ENCODE measurements at places on chromosomes 7 and 10.

- no peak for DNase-seq
Observed at GRCh38 chr10:99372546-99373271, 43.6 kb downstream of the CNNM1 start.

GRCh38 chr7:151126491-151127137 lies 40.3 kb downstream of the AGAP3 start:
- peak; percentile 77 for DNase-seq

GRCh38 chr10:14476641-14477407 lies 146.1 kb upstream of the FRMD4A start:
- DNase-seq, result no peak

DNA sequence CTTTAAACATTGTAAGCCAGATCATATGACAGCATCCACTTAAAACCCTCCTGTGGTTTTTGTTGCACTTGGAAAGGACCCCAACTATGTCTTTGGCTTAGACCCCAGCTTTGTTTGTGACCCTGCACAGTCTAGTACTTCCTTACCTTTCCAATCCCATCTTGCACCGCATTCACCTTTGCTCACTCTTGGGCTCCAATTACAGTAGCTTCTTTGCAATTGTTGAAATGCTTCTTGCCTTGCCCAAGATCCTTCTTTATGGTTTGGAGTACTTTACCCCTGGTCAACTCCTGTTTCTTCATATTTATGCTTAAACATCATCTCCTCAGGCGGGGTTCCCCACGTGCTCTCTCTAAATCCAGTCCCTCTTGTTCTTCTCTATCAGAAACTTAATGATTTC lies 162.6 kb downstream of the PTEN start:
- DNase-seq, result no peak

DNA sequence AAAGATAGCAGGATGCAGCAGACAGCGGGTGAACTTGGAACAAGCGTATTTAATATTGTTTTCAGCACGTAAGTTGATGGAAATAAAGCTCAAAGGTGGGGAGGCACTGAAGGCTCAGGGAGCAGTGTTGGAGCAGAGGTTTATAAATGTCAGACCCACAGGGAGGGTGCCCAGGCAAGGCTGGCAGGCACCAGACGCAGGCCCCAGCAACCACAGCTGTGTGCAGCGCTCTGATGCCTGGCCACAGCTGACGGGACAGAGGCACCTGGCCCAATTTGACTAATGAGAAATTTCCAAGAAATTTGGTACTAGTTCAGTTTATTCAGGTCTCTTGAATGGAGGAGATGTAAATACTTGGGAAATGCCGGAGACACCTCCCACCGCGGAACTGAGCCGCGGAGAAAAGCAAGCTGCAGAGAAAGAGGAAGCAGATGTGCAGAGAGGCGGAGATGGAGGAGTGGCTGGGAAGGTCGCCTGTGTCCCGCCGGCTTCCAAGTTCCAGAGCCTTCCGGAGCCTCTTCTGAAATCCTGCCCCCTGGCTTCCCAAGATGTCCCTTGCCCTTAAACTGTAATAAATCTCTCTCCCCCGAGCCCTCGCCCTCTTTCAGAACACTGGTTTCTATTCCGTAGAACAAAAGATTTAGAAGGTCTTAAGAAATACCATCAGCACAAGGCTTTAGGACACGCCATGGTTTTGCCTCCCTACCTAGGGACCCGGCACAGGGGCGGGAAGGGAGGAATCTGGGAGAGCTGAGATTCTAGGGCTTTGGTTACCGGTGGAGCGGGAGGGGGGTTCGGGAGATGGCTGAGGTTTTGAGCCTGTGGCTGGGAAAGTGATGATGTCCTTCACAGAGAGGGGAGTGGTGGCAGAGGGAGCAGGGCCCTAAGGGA lies 38.4 kb upstream of the PLXNA4 start:
- DNase-seq, result peak; percentile 82

- DNase-seq, result no peak
Observed at GRCh38 chr10:127194599-127194998, 1.8 kb downstream of the INSYN2A start.

DNA sequence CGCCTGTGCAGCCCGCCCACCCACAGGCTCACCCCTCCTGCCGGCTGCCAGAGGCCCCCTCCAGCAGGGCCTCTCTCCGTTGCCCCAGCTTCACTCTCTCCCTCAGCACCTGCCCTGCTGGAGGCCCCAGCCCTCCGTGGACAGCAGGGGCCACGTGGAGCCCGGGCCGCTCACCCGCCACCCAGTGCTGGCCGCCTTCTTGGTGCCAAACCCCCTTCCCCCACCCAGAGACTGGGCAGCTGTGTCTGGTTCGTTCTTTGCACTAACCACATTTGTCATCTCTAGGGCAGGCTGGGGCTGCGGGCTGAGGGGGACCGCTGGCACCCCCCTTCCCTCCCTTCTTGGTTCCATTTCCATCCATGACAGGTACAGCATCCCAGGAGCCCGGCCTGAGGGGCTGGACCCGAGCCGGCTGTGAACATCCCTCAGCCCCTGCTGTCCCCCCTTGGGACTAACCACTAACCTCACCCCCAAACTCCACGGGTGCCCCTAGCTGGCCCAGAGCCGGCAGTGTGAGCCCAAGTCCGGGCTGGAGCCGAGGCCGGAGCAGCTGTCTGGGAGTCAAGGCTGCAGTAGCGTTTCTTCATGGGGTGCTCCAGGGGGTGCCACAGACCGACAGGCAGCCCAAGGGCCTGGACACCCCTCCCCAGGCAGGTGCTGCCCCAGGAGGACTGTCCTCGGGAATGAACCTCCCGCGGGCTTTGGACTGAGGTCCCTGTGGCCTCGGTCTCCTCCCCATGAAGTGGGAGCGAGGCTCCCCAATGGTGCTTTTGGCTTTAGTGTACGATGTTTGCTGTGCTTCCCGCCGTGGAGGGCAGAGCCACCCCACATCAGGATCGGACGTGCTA lies 25.5 kb upstream of the AMZ1 start:
- DNase-seq, result no peak

DNA sequence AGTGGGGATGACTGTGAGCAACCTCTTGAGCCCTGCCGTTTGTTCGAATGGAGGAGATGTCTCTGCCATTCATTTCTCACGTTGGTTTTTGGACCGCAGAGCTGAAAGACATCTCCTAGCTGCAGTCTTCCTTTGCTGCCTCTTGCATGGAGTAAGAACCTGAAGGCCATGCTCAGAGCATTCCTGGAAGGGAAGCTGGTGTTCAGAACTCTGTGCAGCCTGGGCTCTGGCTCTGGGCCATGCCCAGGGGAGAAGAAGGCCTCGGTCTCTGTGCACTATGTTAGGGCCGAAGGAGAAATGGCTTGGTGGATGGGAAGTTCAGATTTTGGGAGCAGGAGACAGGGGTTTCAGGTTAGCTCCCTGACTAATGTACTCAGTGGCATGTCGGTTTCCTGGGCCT lies 22.9 kb downstream of the SFTPD start:
- no peak for DNase-seq

- DNase-seq, result peak; percentile 15
Observed at GRCh38 chr10:130301021-130301892, 165.1 kb downstream of the GLRX3 start.

GRCh38 chr10:98186681-98187080 lies 52.2 kb downstream of the R3HCC1L start:
- DNase-seq, result no peak

DNA sequence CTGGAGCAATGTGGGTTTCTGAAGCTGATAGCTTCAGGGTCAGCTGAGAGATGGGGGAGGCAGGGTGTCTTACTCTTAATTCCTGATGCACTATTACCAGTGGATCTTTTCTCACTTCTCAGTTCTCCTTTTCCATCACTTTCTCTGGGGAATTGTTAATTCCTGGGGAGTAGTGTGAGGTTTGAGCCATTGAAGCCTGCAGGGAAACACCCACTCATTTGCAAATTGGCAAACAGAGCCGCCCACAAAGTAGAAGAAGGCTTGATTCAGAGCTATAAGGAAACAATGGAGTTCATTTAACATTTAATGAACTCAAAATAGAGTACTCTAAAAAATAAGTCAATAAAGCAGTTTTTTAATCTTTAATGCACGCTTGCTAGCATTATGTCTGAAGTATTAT lies 4.3 kb upstream of the TECTB start:
- peak; percentile 32 for DNase-seq

DNA sequence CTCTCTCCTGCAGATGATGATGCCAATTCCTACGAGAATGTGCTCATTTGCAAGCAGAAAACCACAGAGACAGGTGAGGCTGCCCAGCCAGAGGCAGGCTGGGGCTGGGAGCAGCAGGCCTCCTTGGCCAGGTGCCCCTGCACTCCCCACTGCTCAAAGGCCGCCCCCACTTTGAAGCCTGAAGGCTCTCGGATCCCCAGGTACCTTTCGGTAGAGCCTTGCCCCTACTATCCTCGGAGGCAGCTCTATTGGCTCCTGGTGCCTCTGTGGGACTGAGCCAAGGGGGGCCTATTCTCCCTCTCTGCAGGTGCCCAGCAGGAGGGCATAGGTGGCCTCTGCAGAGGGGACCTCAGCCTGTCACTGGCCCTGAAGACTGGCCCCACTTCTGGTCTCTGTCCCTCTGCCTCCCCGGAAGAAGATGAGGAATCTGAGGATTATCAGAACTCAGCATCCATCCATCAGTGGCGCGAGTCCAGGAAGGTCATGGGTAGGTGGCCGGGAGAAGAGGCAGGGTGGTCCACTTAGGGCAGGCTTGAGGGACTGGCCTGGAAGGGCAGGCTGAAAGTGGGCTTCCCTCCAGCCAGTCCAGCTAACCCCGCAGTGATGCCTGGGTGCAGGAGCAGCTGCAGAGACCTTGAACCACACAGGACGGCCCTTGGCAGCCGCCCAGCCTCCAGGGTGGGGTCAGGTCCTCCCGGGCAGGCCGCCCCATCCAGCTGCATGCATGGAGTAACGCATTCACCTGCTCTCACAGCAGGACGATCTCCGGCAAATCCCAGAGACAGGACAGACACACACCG lies 14.1 kb downstream of the LAT2 start:
- DNase-seq, result no peak

- no peak for DNase-seq
Observed at GRCh38 chr7:135729230-135729629, 1.2 kb upstream of the SLC13A4 start.

GRCh38 chr7:94838717-94839116 lies 68.7 kb upstream of the PPP1R9A start:
- DNase-seq, result no peak

- no peak for DNase-seq
Observed at GRCh38 chr7:42389697-42390096, 152.7 kb upstream of the GLI3 start.

DNA sequence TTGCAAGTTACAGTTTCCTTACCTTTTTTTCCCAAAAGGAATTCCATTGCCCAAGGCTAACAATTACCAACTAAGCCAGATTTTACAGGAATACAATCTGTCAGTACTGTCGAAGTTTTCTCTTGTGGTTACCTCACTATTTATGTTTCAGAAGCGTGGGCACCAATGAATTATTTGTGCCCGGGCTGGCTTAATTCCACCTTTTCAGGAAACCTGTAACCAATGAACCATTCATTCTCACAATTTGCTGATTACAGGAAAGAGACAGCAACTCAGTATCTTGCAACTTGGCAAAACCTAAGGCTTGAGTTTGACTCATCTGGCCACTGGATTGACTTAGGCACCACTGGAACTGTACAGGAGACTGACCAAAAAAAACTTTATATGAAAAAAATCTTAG lies 485.6 kb downstream of the INHBA start:
- DNase-seq, result no peak

- DNase-seq, result peak; percentile 79
Observed at GRCh38 chr7:136114966-136115762, 138.0 kb upstream of the MTPN start.

DNA sequence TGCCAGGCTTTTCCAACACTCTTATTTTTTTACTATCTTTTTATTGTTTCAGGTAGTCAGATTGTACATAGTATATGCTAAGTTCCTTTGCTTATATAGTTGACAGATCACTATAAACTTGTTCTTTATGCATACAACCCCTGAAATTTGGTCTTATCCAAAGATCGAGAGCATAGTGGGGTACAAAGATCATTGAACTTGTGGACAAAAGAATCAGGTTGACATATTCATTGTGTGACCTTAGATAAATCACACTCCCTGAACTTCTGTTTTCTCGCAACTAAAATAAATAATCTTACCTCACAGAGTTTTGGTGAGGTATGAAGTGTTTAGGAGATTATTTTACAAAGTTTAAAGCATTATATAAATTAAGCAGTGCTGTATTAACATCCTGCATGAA lies 22.1 kb downstream of the ZNF277 start:
- no peak for DNase-seq

GRCh38 chr7:45691155-45691656 lies 117.0 kb downstream of the ADCY1 start:
- DNase-seq, result no peak

- DNase-seq, result no peak
Observed at GRCh38 chr7:28732071-28732869, 225.9 kb downstream of the TRIL start.

DNA sequence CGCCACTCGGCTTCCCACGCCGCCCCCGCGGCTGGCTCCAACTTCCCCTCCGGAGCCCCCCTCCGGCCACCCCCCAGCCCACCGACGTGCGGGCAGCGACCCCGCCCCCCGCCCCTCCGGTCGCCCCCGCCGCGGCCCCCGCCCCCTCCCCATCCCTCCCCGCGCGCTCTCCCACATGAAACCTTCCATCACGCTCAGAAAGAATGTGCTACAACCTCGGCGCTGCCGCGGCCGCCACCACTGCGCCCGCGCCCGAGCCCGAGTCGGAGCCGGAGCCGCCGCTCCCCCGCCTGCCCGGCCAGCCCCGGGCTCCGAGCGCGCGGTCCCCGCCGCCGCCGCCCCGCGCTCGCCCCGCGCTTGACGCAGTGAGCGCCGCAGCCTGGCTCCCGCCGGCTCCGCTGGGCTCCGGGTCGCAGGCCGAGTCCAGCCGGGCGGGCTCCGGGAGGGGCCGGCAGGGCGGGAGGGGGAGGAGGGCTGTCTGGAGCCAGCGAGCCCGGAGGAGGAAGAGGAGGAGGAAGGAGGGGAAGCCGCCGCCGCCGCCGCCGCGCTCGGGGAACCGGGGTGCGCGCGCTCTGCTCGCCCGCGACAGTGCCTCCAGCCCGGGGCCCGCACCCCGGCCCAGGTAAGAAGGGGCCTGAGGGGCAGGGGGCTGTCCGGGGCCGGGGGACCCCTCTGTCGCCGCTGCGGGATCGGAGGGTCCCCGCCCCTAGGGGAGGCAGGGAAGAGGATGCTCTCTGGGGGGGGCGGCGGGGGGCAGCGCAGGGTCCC lies 4.3 kb upstream of the ELFN1 start:
- peak; percentile 64 for DNase-seq

- DNase-seq, result no peak
Observed at GRCh38 chr7:39085590-39086049, 107.9 kb downstream of the POU6F2 start.

- no peak for DNase-seq
Observed at GRCh38 chr10:54745436-54745835, 55.6 kb downstream of the PCDH15 start.

DNA sequence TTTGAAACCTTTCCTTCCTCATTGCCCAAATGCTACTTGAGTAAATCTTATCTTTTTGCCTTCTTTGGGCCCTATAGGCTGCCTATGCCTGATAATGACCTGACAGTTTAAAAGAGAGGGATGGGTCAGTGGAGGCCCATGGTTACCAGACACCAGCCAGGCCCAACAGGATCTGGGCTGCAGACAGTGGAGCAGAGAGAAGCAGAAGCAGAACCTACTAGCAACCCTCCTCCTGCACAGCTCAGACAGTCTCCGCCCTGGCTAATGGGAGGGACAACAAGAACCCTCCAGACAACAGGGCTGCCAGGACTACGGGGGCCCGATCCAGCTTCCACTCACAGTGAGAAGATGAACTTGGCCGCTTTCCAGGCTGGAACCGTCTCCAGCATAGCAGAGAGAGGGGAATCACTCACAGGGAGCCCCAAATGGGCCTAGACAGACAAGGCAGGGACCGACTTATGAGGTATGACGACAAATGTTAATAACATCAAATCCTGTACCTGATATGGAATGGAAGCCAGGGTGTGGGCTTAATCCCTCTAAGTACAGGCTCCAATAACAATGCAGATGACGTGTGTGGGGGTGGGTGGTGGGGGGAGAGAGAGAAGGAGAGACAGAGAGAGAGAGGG lies 31.7 kb upstream of the DGKI start:
- no peak for DNase-seq

All from iPS-NIHi11 (cell line).